Activated CD8-positive, alpha-beta memory T cell treated with anti-CD3 and anti-CD28 coated beads for 24 hours (primary cell): ENCODE measurements at places on chromosomes 7 and 10.
A peak's percentile ranks its signal among the peaks of the same experiment; 100 is the strongest.

DNA sequence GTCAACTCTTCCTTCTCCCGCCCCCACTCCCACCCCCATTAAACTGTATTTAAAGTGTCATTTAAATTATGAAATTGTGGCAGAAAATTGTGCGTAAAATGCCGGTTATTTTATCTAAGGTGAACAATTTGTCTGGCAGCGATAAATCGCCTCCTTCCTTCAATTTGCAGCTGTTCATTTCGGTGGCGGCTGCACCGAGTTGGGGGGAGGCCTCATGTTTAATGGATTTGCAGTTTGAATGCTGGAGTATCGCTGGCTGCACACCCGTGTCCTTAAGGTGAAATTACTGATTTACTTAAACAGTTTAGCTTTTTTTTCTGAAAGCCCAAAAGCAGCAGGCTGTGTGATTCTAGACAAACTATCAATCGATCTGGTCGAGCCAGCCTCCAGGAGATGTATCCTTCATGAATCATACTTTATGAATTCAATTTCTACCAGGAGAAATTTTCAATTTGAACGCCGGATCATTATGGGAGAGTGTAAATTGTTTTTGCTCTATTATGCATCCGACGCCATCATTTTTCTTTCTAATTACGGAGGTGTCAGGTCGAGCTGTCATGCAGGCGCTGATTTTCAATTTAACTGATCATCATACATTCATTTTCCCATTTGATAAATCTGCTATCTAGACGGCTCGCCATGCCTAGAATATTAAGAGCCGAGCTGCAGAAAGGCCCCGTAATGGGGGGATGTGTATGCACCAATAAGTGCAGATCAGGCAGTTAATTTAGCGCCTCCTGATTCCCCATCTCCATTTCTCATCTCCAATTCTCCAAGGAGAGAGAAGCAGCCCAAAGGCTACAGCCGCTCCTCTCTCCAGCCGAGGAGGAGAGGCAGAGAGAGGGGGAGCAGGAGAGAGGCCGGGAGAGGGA is 6.5 kb downstream of the UNCX start:
- DNase-seq, result no peak

- DNase-seq, result no peak
Measured at GRCh38 chr7:132429181-132429580, 147.1 kb downstream of the PLXNA4 start.

DNA sequence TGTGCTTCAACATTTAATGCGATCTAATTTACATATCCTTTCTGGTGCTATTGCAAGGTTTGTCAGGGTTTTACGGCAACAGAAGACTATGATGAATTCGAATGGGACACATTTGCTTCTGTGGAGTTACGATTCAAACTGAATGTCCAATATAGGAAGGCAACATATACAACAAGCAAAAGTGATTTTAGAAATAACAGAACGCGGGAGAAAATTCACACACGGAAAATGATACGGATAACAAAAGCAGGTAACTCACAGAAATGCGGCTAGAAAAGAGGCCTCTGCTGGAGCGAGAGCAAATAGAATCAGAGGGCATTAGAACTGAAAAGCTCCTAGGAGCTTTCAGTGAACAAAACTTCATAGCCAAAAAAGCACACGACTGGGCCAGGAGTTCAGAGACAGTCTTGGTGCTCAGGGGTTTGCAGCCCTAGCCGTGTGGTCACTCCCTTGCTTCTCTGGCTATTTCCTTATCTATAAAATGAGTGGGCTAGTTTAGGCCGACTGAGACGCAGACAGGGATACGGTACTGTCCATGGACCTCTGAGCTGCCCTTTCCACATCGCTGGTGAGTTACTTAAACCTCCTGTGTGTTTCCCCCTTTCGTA is 557 bp upstream of the TAX1BP1 start:
- DNase-seq, result no peak

DNA sequence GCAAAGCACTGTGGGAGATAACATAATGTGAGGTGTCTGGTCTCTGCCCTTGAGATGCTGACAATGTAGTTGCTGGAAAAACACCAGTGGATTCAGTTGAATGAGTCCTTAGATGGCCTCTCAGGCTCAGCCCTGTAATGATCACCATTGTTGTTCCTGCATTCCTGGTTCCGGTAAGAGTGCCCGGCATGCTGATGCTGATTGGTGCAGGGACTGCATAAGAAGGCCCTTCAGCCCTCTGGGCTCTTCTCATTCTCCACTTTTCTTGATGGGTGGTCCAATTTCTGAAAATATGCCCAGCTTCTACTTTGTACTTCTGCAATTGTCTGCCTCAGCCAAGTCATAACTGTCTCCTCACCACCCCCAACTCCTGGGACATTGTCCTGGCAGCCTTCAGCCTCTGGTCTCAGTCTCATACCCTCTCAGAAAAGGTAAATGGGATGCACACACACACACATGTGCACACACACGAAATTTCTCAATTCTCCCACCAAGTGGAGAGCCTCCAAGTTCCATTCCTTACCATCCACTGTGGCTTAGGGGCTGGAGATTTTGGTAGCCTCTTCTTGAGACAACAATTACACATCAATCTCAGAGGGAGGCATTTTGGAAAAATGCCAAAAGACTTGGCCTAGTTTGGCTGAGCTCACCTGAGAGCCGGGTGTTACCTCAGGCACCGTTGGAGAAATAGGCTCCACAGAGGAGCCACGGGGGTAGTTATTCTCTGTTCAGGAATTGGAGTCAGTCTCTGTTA is 314.9 kb downstream of the RPS24 start:
- peak; percentile 41 for DNase-seq

DNA sequence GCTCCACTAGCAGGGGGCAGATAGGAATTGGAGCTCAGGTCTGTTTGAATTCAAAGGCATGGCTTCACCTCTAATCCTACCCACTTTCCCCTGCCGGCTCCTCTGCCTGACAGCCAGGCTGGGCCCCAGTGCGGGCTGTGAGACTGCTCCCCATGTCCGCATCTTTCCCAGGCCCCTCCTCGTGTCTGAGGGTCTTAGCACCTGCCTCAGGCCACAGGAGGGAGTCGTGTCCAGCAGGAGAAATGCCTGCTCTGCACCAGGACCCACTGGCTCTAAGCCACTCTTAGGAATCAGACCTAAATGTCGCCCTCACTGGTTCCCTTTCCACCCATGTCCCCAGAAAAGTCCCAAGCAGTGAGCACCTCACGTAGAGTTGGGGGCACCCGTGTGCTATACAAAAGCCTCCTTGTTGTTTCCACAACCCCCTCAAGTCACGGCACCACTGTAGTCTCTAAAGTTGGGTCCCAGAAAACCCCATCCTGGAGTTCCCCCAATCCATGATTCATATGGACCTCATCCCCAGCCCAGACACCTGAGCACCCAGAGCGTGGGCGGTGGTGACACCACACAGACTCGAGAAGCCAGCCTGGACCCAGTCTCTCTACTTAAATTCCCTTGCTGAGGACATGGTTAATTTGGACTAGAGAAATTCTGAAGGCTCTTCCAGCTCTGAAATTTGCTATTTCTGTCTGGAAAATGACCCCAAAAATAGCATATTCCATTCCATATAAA is 466.4 kb upstream of the ZMIZ1 start:
- DNase-seq, result no peak

- DNase-seq, result no peak
Measured at GRCh38 chr7:132685277-132685676, 109.0 kb upstream of the PLXNA4 start.

DNA sequence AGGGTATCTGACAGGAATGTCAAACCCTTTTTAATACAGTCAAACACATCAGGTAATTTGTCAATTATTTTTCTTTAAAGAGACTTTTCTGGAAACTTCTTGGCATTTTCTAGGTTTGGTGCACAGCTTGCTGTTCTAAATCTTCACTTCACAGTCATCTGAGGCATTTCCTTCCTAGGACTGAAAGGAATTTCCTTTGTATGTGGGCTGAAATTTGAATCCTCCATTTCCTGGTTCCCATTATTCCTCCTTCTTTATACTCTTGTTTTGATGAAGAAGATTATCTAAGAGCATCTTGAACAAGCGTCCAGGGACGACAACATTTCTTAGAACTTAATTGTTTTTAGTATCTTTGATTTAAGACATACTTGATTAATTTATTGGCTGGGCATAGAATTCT is 24.9 kb downstream of the CALD1 start:
- DNase-seq, result no peak

- no peak for DNase-seq
Measured at GRCh38 chr10:86661161-86662025, 6.9 kb upstream of the LDB3 start.

GRCh38 chr10:131070856-131071255 is 240.7 kb downstream of the TCERG1L start:
- peak; percentile 28 for DNase-seq

DNA sequence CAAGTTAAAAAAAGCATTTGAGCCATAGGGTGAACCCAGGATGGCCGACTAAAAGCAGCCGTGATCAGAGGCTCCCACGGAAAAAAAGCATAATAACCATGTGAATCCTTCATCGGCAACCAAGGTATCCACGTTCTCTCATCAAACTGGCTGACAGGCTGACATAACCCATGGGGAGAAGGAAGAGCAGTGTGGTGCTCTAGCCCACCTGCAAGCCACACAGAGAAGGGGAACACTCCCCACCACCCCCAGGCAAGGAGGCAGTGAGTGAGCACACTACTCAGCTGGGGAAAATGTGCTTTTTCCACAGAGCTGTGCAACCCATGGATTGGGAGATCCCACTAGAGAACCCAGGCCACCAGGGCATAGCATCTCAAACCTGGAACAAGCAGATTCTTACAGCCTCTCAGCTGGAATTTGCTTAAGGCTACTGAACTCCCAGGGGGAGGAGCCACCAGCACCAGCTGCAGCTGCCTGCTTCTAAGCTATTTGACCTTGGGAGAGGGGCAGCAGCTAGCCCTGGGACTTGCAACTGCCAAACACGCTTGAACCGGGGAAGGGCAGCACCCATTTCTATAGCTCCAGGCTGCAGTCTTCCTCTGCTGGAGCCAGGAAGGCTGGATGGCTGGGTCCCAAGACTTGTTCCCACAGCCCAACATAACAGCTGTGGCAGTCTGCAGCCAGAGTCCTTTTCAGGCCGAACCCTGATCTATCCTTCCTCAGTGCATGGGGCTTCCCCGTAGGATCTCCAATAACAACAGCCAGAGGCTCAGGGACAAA is 178.2 kb upstream of the NRG3 start:
- DNase-seq, result no peak

GRCh38 chr10:1612908-1613307 is 124.4 kb downstream of the ADARB2 start:
- DNase-seq, result no peak

DNA sequence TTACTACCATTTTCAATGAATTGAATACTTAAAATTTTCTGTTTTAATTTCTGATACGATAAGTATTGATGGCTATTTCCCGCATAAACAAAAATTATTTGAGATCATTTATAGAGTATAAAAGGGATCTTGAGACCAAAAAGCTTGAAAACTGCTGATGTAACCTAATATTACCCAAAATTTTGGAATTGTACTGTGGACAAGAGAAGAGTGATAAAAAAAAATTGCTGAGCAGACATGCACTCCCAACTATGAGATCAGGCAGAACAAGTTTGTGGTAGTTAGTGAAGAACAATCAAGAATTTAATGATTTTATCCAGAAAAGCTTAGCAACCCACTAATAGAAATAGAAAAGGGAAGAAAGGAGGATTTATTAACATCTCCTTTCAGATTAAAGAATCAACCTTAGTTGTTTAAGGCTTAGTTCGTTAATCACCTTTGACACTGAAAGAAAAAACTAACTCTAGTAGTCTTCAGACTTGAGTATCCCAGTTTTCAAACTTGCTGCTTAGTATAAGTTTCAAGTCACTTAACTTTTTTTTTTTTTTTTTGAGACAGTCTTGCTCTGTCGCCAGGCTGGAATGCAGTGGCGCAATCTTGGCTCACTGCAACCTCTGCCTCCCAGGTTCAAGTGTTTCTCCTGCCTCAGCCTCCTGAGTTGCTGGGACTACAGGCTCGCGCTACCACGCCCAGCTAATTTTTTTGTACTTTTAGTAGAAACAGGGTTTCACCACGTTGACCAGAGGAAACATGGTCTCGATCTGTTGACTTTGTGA is 50.6 kb upstream of the ZC3HAV1 start:
- DNase-seq, result no peak

GRCh38 chr7:66145400-66146104 is 30.9 kb downstream of the CRCP start:
- no peak for DNase-seq

- DNase-seq, result no peak
Measured at GRCh38 chr7:120760050-120760449, 97.9 kb downstream of the TSPAN12 start.

GRCh38 chr7:107150375-107151073 is 18.3 kb upstream of the HBP1 start:
- DNase-seq, result peak; percentile 87

DNA sequence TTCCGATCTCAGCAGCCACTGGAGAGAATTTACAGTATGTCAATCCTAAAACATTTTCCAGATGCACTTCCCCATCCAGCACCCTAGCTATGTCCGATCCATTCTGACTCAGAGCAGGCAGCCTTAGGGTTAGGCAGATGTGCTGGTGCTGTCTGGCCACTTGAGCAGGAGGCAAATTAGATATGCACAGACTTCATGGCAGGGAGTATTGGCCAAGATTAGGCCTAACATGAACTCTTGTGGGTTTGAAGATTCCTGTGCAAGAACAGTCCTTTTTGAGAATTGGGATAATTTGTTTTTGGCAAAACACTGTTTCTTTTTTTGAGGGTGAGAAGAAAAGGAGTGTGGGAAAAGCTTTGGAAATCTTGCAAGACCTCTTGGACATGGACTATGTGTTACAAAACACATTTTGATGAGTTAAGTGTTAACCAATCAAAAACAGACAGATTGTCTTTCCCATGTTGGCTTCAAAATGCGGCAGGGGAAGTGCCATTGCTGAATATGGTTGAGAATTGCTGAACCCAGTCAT is 218.6 kb upstream of the INHBA start:
- no peak for DNase-seq

DNA sequence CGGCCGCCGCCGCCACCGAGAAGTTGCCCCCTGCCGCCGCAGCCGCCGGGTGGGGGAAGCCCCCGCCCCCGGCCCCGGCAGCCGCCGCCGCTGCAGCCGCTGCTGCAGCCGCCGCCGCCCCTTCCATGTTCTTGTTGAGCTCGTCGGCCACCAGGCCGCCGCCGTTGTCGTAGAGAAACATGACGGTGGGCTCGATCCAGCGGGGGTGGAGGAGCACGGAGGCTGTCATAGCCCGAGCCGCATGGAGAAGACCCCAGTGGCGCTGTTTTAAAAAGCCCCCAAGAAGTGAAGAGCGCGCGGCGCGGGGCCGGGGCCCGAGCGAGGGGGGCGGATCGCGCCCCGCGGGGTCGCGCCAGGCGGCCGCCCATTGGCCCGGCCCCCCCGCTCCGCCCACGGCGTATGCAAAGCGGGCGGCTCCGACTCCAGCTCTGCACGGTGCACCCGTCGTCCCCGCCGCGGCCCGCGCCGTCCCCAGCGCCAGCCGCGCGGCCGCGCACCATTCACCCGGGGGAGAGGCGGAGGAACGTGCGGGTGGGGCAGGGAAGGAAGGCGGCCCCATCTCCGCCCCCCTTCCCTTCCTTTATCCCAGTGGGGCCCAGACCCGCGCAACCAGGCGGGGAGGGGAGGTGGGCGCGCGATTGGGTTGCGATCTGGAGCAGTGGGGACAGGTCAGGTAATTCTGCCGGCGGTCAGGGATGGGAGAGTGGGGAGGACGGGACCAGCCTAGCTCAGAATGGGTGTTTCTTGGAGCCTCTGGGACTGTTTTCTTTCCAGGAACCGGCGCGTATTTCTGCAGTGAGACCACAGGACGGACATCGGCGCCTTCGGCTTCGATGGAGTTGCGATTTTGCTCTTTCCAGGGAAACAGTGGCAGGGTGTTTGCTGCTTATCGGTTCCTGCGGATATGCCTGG is at the start of gene HOXA13:
Gene HOXA13 (minus strand): TSS at position 243 of the 912 bp plus-strand sequence. CDS start 14 bp downstream, at position 229.
- peak; percentile 67 for DNase-seq

- no peak for DNase-seq
Measured at GRCh38 chr10:1674501-1674900, 62.8 kb downstream of the ADARB2 start.

- DNase-seq, result no peak
Measured at GRCh38 chr10:27685681-27686080, 59.9 kb downstream of the MKX start.
